ENCODE measurements at places on chromosomes 7 and 10. TPM values are rescaled to one million over a fixed set of nuclear protein-coding genes. Genes with fewer than 3 reads are reported as not detected.

Gene RBM20
- total RNA-seq, result not detected

Gene FAM25C
- total RNA-seq, result not detected

Gene GARIN1A
- 0.17 TPM for total RNA-seq

Gene TMEM196
- total RNA-seq, result 0.17 TPM

Gene IKZF1
- 2.4 TPM for total RNA-seq

Gene GLI3
- 0.35 TPM for total RNA-seq

Gene EN2
- total RNA-seq, result 0.05 TPM

Gene AKR1D1
- total RNA-seq, result not detected

Gene SFTPA1
- not detected for total RNA-seq

Gene WEE2
- total RNA-seq, result not detected

Gene PRKAR2B
- 0.80 TPM for total RNA-seq

Gene C10orf105
- total RNA-seq, result not detected

Gene DNAH11
- total RNA-seq, result 0.05 TPM

Gene SPDYE8
- total RNA-seq, result not detected

Gene PLAC9
- not detected for total RNA-seq

Gene LIPJ
- 0.05 TPM for total RNA-seq

Gene CPED1
- 0.52 TPM for total RNA-seq

Gene EMX2
- total RNA-seq, result 15.9 TPM

Gene RTKN2
- 4.7 TPM for total RNA-seq

Gene FKBP6
- total RNA-seq, result not detected

Measured in renal cortical epithelial cell (primary cell).